A549 treated with CpdA at 1 μM for 4 hours (cell line): ENCODE measurements at places on chromosomes 4 and X. TPM values are rescaled to one million over a fixed set of nuclear protein-coding genes. Genes with fewer than 3 reads are reported as not detected.

SEC24D gene
- total RNA-seq, result 14.5 to 18.2 TPM (median 17.8 TPM) in 5 replicates

GLRA3 gene
- total RNA-seq, result not detected in 5 replicates

PRSS12 gene
- 0.13 to 0.40 TPM (median 0.24 TPM) in 5 replicates for total RNA-seq

ZAR1 gene
- 0.09 to 0.10 TPM in 2 of 5 replicates, not detected in the others for total RNA-seq

PHEX gene
- total RNA-seq, result 0.27 to 0.44 TPM (median 0.36 TPM) in 5 replicates

PDE6B gene
- not detected in 5 replicates for total RNA-seq

CXCL8 gene
- total RNA-seq, result 8.0 to 21.7 TPM (median 10.2 TPM) in 5 replicates

IL2RG gene
- 0.08 to 0.31 TPM (median 0.13 TPM) in 4 of 5 replicates, not detected in the other for total RNA-seq

UCP1 gene
- total RNA-seq, result 0.08 to 0.10 TPM in 2 of 5 replicates, not detected in the others

GAGE1 gene
- total RNA-seq, result not detected in 5 replicates

HAND2 gene
- total RNA-seq, result 0.14 to 0.66 TPM (median 0.36 TPM) in 5 replicates

SLC49A3 gene
- 0.10 to 0.42 TPM (median 0.20 TPM) in 5 replicates for total RNA-seq

MAP9 gene
- 5.0 to 6.6 TPM (median 6.3 TPM) in 5 replicates for total RNA-seq

IL9R gene
- 0.08 to 0.31 TPM (median 0.22 TPM) in 4 of 5 replicates, not detected in the other for total RNA-seq

DCAF4L1 gene
- total RNA-seq, result 0.10 to 0.30 TPM (median 0.17 TPM) in 5 replicates

GABRG1 gene
- total RNA-seq, result not detected in 5 replicates

GNRHR gene
- total RNA-seq, result not detected in 5 replicates

GLRA2 gene
- not detected in 5 replicates for total RNA-seq

GATA1 gene
- not detected in 5 replicates for total RNA-seq

PNPLA4 gene
- total RNA-seq, result 8.0 to 13.0 TPM (median 11.6 TPM) in 5 replicates

HSFX3 gene
- not detected in 5 replicates for total RNA-seq

WDR17 gene
- 1.2 to 3.3 TPM (median 1.8 TPM) in 5 replicates for total RNA-seq

ADH1B gene
- not detected in 5 replicates for total RNA-seq

QRFPR gene
- 0.05 TPM in 1 of 5 replicates, not detected in the others for total RNA-seq

ANOS1 gene
- 0.05 to 0.09 TPM (median 0.06 TPM) in 3 of 5 replicates, not detected in the others for total RNA-seq

SCD5 gene
- total RNA-seq, result 6.7 to 8.1 TPM (median 7.7 TPM) in 5 replicates

MAGEA10 gene
- total RNA-seq, result 0.02 TPM in 1 of 5 replicates, not detected in the others

KDR gene
- not detected in 5 replicates for total RNA-seq

SPANXN4 gene
- not detected in 5 replicates for total RNA-seq

EREG gene
- 38.9 to 59.7 TPM (median 44.5 TPM) in 5 replicates for total RNA-seq

OPN1MW gene
- total RNA-seq, result not detected in 5 replicates

SSX4 gene
- total RNA-seq, result not detected in 5 replicates

NPY2R gene
- total RNA-seq, result 0.03 to 0.08 TPM in 2 of 5 replicates, not detected in the others

USP11 gene
- 46.0 to 55.4 TPM (median 51.2 TPM) in 5 replicates for total RNA-seq

APLN gene
- total RNA-seq, result 0.70 to 0.90 TPM (median 0.79 TPM) in 5 replicates

PITX2 gene
- 0.52 to 1.4 TPM (median 1.3 TPM) in 5 replicates for total RNA-seq

SMPX gene
- not detected in 5 replicates for total RNA-seq

TRPC5OS gene
- not detected in 5 replicates for total RNA-seq

PSAPL1 gene
- 0.07 to 0.10 TPM (median 0.09 TPM) in 5 replicates for total RNA-seq

DDX53 gene
- total RNA-seq, result not detected in 5 replicates

AASDH gene
- 2.6 to 4.3 TPM (median 3.5 TPM) in 5 replicates for total RNA-seq

CD38 gene
- total RNA-seq, result 7.9 to 10.4 TPM (median 8.6 TPM) in 5 replicates

CLCN3 gene
- total RNA-seq, result 14.6 to 20.6 TPM (median 19.1 TPM) in 5 replicates

TRIM75 gene
- total RNA-seq, result not detected in 5 replicates

UGT2A1 gene
- not detected in 5 replicates for total RNA-seq

NMU gene
- total RNA-seq, result 0.46 to 0.98 TPM (median 0.73 TPM) in 5 replicates

TRIML2 gene
- 57.1 to 89.8 TPM (median 73.7 TPM) in 5 replicates for total RNA-seq
